ENCODE measurements at places on chromosomes 16 and 17.

DNA sequence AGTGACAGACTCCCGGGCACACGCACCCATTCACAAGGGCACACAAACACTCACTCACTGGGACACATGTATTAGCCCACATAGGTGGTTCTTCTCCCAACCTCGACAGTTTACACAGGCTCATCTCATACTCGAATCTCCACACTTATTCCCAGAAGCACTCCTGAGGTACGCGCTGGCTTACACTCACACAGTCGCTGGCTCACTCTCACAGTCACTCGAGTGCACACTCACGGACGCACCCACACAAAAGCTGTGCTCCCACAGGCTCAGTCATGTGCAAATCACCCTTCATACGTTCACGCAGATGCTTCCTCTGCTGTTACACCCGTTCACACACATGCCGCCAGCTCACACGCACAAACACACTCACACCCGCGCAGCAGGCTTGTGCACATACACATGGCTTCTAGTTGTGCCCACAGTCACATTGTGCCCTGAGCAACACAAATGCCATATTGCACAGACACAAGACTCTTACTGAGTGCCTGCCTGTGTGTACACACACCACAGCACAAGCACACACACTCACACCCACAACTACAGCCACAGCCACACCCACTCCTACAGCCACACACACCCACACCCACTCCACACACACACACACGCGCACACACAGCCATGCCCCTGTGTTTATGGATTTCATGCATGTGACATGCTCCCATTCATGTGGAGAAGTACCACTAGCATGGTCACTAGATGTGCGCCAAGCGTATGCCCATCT is 8.4 kb upstream of the PRR29 start:
- no peak for DNase-seq

DNA sequence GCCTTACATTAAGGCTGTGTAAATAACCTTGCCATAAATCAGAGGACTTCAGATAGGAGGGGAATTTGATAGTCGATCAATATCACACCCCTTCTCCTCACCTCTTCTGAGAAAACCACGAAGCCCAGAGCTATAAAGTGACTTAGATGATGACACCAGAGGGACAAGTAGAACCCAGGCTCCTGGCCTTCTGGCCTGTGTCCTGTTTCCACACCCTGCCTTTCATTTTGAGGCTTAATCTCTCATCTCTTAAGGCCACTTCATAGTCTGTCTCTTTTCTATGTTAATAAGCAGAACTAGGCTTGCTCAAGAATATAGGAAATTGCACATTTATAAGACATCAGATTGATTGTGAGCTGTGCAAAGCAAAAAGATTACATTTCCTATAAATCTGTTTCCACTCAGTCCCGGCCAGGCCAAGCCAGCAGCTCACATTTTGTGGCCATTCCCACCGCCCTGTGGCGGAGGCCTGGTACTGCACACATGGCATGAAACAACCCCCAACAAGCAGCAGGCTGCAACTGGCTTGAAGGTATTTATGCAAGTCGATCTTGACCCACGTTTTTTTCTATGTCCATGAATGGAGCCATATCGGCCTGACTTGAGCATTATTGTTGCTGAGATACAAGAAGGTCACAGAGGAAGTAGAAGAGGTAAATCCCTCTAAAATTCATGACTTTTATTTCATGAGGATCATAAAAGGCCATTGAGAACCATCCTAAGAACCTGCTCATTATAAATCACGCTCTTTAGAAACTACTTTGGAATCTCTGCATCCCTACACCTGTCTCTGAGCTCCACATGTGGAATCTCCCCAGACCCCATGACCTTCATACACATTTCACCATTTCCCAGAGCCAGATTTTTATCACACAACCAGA is 93.7 kb downstream of the PMP22 start:
- DNase-seq: no peak

DNA sequence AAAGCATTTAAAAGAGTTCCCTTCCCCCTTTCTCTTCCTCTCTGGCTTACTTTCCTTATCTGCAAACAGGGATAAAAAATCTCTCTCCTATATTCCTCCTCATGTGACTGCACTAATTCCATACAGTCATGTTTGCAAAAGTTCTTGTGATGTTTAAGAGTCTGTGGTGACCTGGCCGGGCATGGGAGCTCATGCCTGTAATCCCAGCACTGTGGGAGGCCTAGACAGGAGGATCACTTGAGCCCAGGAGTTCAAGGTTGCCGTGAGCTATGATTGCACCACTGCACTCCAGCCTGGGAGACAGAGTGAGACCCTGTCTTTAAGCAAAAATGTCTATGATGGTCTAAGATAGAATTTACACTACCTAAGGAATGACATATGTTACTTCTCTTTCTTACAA is 19.6 kb downstream of the NOG start:
- no peak for DNase-seq

DNA sequence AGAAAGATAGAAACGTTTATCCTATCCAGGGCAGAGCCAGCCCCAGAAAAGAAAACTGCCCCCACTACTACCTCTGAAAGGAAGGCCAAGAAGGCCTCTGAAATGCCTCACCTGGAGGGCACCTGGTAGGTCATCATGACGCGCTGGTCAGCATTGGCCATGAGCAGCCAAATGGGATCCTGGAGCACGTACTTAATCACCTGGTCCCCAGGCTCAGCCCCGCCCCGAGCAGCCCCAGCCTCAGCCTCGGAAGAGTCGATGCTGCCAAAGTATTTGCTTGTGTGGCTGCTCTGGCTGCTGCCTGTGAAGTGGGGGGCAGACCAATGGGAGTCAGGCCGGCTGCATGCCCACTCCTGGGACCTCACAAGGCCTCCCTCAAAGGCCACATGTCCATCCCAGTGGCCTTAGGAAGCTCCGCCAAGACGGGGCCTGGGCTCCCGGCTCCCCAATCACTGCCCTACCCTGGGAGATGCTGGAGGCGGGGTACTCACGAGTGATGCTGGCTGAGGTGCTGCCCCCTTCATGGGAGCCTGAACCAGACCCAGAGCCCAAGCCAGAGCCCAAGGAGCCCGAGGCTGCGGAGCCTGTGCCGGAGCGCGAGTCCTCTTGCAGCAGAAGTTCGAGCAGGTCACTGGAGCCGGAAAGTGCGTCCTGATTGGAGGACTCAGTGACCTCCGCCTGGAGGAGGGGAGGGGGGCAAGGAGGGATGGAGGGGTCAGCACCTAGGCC is 9.9 kb downstream of the PER1 start:
- DNase-seq: peak; percentile 83

- no peak for DNase-seq
Measured at GRCh38 chr16:12853972-12854371, 47.4 kb upstream of the SHISA9 start.

DNA sequence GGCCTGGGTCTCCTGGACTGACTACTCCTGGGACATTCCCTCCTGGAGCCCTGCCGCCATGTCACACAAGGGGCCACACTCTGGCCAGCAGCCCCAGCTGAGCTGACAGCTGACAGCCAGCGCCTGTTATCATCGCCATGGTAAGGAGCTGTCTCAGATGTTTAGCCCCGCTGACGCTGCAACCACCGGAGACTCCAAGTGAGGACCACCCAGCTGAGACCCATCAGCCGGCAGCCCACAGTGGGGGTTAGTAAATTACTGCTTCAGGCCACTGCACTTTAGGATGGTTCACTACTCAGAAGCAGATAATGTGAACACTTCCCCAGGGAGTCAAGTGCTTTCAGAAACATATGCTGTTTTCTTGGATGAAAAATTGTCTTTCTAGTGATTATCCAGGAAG is 14.6 kb upstream of the SPHK1 start:
- DNase-seq: no peak

- DNase-seq: no peak
Measured at GRCh38 chr16:11181899-11182279, 74.1 kb downstream of the SOCS1 start.

- DNase-seq: no peak
Measured at GRCh38 chr17:68849673-68850610, 105.2 kb downstream of the ABCA8 start.

DNA sequence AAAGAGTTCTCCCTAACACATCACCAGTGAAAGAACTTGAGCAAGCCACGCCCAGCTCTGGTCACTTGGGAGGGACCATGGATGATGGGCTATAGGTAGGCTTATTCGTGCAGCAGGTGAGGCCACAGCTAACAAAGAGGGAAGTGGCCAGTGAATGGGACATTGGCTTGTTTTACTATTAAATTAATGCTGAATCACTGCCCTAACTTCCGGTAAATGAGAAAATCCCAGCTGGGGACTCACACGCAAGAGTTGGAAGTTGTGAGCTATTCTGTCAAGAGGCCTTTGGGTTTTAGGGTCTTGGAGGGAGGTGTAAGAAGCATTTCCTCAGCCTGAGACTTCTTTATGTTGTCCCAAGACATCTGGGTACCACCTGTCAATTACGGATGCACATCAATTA is 315.3 kb downstream of the XYLT1 start:
- DNase-seq: no peak

DNA sequence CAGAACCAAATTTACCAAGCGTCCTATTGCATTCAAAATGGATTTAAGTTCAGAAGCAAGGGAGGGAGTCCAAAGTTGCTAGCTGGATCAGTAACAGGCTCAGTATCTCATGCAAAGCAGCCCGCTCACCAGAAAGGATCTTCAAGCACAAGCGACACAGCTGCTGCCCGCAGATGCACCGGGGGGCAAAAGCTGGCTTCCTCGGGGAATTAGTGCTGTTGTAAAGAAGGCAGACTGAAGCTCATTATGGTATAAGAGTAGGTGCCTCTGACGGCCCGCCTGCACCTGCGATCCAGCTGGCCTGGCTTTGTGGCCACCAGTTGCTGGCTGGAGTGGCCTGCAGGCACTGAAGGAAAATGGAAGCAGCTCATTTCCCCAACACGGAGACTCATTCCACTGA is 128.4 kb upstream of the RCVRN start:
- DNase-seq: no peak

- no peak for DNase-seq
Measured at GRCh38 chr16:1982013-1982433, 754 bp upstream of the NOXO1 start.

DNA sequence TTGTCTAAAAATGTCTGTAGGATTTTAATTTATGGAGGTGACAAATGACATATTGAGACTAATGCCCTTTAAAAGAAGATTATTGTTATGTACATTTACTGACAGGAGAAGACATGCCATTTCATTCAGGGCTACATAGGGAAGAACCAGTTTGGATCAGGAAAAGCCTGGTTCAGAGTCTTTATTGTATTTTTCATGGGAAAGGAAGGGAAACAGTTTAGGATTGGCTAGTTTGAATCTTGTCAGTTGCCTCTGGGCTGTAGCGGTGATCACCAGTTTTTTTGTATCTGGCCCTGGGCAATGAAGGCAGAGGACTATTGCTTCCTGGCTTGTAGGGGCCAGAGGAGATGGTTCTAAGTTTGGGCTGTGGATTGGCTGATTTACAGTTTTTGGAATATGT is 31.8 kb downstream of the NSRP1 start:
- no peak for DNase-seq

DNA sequence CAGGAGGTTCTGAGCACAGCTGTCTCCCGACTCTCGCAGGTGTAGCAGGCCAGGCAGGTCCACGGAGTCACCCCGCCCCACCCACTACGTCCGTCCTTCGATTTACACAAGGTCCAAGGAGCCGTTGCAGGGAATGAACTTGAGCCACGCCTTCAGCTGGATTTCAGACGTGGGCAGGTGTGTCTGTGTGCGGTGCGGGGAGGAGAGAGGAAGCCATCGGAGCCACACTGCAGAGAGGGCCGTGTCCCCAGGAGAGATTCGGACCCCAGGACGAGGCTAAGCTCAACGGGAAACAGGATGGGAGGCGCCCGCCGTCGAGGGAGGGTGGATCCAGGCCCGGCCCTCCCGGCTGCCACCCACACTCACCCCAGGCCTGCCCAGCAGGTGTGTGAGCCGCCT is 50.3 kb downstream of the RPH3AL start:
- no peak for DNase-seq

GRCh38 chr16:29011112-29011511 is 26.3 kb downstream of the LAT start:
- no peak for DNase-seq

DNA sequence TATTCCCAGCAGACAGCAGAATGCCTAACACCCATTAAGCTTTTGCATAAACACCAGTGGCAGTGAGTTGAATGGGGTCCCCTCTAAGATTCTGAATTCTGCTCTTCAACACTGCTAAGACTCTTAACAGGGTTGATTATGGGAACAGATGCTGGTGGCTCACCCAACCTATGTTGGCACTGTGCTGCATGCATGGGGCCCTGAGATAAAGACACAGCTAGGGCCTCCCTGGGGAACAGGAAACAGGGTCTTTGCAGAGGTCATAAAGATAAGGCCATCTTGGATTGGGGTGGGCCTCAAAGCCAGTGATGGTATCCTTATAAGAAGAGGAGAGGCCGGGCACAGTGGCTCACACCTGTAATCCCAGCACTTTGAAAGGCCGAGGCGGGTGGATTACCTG is 190.8 kb downstream of the SLC39A11 start:
- no peak for DNase-seq
